ENCODE measurements at places on chromosomes 16 and 17.

DNA sequence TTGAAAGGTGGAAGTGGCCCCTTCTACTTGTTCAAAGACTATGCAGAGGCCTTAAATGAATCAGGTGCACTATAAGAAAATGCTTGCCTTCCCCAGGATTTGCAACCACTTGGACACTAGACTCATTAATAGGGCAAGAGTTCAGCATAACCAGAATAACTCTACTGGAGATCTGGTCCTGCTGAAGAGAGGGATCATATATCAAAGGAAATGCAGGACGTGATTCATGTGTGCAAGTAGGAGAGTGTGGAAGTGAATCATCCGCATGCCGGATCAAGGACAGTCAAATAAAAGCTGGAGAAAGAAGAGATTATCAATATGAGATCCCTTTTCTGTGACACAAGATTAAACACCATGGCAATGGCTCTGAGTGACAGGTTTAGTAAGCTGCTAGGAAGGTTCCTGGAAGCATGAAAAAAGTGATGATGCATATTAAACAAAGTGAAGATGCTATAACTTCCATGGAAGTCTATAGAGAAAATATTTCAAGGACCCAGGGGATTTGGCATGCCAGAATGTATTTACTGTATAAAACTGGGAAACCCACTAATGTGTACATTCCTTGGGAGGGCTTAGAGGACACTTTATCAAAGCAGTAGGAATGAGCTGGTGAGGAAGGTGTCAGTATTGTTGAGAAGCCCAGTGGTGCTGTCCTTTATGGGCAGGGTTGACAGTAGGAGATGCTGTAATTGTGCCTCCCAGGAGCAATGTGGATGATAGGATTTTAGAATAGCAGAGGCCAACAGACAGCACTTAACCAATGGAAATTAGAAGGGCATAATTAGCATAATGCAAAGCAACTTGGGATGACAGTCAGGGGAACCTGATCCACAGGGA, 133.1 kb downstream of the ABCA8 start:
- DNase-seq = no peak

DNA sequence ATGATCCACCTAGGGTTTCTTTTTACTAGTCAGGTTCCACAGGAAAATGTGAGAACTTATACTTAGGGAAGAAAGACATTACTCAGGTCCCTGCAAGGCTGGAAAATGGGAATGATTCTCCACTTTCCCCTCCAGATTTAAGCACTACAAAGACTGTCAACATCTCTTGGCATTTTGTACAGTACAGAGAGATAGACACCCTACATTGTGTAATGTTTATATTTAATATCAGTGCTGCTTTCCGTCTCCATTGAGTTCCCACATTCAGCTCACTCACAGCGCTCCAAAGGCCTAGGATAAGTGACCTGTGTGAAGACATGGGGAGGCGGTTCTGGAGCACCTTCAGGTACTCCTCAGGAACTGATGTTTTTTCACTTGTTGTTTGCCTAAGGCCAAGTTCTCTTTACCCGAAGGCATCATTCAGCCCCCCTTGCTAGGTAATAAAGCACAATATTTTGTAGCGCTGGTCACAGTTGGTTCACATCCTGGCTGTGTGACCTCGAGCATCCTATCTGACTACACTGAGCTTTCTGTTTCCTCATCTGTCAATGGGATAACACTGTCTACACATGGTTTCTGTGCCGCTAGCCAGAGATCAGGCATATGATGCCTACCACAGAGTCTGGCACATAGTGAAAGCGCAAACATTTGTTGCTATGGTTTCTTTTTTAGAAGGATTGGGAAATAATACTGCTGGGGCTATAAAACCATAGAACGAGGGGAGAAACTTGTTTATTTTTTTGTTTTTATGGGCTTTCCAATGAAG, 226.6 kb downstream of the ZFHX3 start:
- no peak for DNase-seq

- no peak for DNase-seq
Observed at GRCh38 chr16:20940871-20941635, 40.5 kb downstream of the LYRM1 start.

DNA sequence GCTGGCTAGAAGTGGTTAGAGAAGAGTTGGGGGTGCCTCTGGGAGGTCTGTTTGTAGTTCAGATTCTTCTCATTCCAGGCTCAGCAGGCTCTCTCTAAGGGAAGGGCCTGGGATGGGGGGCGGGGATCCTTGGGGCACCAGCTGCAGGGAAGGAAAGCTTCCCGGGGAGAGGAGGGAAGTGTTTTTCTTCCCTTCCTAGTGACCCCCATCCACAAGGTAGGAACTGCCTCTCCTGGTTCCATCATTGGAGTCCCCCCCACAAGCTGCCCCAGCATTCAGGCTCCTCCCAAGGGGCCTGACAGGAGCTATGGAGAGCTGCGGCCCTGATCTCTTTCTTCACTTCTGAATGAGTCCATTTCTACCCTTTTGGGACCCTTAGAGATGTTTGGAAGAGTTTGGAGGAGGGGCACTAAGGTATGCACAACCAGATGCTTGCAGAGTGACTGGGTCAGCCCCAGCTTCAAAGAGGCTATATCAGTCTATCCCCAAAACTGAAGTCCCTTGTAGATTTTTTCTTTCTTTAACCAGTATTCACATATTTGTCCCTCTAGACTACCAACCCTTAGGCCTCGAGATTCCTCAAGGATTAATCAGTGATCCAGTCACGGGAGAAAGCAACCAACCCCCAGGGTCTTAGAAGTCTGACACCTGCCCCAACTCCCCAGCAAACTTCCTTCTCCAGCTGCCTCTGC, 13.9 kb upstream of the FZD2 start:
- DNase-seq = no peak

DNA sequence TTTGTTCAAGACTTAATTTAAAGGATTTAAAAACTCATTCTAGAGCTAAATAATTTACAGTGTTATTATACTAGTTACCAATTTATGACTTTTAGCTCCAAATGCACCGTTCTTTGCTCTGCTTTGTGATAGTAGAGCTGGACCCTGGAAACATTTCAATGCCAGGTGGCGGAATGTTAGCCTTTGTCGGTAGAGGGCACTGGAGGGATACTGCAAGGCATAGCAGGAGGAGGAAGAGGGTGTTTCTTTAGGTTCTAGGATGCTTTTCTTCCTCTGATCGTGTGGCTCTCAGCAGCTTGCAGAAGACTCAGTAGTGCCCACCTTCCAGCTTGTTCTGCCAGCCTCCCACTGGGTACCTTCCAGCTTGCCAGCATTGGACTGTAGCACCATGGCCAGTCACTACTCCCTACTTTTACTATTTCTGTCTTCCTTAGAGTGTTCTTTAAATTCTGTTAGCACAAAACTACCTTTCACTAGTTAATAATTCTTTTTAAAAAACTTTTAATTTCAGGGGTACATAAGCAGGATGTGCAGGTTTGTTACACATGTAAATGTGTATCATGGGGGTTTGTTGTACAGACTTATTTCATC, 325.3 kb downstream of the UTP18 start:
- DNase-seq = no peak

DNA sequence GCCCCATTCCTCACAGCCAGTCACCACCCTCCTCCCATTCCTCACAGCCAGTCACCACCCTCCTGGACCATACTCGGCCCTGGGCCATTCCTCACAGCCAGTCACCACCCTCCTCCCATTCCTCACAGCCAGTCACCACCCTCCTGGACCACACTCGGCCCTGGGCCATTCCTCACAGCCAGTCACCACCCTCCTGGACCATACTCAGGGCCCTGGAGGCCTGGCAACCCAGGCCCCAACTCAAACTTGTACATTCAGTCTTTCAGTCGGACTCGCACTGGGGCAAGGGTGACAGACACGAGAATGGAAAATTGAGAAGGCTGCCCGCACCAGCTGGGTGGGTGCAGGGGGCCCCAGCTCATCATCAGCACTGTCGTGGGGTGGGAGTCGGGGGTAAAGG, 30.4 kb upstream of the FOXK2 start:
- DNase-seq = no peak

DNA sequence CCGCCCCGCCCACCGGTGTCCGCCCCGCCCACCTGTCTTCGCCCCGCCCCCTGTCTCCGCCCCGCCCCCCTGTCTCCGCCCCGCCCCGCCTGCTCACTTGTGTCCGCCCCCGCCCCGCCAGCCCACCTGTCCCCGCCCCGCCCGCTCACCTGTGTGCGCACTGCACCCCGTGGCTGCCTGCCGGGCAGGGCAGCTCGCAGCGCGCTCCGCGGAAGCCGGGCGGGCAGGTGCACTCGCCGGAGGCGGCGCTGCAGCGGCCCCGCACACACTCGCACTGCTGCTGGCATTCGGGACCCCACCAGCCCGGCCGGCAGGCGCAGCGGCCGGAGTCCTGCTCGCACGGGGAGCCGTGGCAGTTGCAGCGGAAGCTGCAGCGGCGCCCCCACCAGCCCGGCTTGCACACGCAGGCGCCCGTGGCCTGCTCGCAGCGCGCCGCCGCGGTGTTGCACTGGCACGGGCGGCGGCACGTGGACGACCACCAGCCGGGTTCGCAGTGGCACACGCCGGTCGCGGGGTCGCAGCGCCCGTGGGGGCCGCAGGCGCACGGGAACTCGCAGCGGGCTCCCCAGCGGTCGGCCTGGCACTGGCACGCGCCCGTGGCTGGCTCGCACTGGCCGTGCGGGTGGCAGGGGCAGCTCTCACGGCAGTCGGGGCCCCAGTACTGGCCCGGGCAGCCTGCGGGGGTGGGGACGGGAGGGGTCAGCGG, 2.1 kb downstream of the SCARF1 start:
- DNase-seq = peak; percentile 42

- DNase-seq = no peak
Observed at GRCh38 chr17:12522743-12523183, 142.9 kb upstream of the MYOCD start.

DNA sequence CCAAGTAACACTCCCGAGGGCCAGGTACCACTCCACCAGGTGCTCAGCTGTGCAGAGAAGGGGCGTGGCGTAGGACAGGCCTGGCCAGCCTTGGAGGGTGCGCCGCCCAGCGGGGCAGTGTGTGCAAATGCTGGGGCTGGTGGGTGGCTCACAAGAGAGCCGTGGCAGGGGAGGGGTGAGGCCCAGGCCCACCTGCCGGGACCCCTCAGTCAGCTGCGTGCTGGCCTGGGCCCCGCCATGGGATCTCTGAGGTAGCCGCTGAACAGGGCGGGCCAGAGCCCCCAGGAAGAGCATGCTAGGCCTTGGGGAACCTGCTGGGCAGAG, 8.8 kb downstream of the TPSG1 start:
- no peak for DNase-seq

- no peak for DNase-seq
Observed at GRCh38 chr16:10490141-10490540, 90.3 kb downstream of the EMP2 start.

- no peak for DNase-seq
Observed at GRCh38 chr17:29731589-29731929, 108.8 kb upstream of the CORO6 start.

DNA sequence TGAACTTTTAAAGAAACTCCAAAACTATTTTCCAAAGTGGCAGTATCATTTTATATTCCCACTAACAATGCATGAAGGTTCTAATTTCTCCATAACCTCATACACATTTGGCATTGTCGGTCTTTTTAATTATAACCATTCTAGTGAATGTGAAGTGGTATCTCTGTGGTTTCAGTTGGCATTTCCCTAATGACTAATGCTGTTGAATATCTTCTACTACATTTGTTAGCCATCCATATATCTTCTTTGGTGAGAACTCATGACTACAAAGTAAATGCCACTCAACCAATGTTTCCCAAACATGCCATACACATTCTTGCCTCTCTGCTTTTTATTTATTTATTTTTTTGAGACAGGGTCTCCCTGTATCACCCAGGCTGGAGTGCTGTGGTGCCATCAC, 31.7 kb upstream of the TAOK1 start:
- no peak for DNase-seq

- no peak for DNase-seq
Observed at GRCh38 chr17:2338315-2338657, 985 bp downstream of the SGSM2 start.

DNA sequence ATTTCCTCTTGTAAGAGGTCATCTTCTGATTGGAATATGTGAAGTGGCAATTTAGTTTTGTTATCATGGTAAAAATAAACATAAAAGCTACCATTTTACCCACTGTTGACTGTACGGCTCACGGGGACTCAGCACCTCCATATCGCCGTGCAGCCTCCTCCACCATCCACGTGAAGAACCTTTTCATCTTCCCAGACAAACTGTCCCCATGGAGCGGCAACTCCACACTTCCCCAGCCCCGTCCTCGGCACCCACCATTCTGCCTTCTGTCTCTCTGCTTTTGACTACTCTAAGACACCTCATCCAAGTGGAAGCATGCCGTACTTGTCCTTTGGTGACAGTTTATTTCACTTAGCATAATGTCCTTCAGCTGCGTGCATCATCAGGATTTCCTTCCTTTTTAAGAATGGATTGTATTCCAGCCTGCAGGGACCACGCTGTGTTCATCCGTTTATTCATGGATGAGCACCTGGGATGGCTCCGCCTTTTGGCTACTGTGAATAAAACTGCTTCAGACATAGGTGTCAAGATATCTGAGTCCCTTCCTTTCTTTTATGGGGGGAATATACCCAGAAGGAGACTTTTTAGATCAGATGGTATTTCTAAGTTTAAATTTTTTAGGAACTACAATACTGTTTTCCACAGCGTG, 14.3 kb downstream of the FBXO31 start:
- no peak for DNase-seq

GRCh38 chr16:8768692-8769091, 28.7 kb downstream of the TMEM186 start:
- no peak for DNase-seq

GRCh38 chr16:2436110-2436509, 6.9 kb downstream of the CCNF start:
- no peak for DNase-seq

DNA sequence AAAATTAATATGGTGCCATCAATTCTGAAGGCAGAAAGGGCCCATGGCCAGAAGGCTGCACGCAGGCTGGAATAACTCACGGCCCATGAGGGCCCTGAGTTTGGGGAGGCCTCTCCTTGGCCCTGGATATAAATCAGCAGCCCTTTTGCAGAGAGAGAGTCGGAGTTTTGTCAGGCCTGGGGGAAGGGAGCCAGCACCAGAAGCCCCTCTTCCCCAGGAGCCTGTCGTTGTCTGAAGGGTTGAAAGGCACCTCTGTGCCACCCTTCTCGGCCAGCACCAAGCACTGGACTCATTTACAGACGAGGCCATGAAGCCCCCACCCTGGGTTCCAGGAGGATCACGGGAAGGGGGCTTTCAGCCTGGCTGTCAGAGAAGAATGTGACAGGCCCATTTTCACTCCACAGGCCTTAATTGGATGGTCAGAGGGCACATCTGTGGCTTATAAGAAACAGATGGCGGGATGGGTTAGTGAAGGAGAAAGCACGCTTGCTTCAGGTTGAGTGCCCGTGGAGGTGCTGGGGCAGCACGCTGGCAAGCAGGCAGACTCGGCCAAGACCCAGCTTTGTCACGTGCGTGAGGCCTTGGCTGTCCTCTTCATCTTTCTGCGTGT, 140.6 kb downstream of the CLEC16A start:
- no peak for DNase-seq

- no peak for DNase-seq
Observed at GRCh38 chr17:33052856-33053255, 61.2 kb downstream of the SPACA3 start.

- DNase-seq = no peak
Observed at GRCh38 chr17:6903326-6903900, 71.9 kb upstream of the TEKT1 start.

DNA sequence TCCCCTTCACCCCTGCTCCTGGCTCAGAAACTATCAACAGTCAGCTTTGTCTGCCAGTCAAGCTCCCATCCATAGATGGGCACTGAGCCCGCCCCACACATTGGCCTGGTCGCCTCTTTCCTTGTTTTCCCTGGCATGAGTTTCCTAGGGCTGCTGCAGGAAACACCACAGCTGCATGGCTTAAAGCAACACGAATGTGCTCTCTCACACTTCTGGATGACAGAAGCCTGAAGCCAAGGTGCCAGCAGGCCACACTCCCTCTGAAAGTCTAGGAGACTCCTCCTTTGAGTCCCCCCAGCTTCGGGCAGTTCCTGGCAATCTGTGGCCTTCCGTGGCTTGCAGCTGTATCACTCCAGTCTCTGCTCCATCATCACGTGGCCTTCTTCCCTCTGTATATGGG, 69.9 kb downstream of the TBC1D16 start:
- no peak for DNase-seq

Data from stimulated activated CD4-positive, alpha-beta T cell treated with anti-CD3 and anti-CD28 coated beads, Interleukin-1b, Interleukin-23, amount 100 ng/mL, for 4 hours (primary cell).